ENCODE measurements at places on chromosomes 4 and X.

- no peak for DNase-seq
These were observed 467.0 kb downstream of the PCDH18 start for GRCh38 chr4:137065311-137065710.

- DNase-seq, result no peak
These were observed 111.8 kb downstream of the TRAPPC11 start for GRCh38 chr4:183770906-183771305.

- DNase-seq, result no peak
These were observed 167.0 kb upstream of the RPL34 start for GRCh38 chr4:108453366-108453765.

GRCh38 chrX:36898301-36898700, 109.9 kb upstream of the FAM47C start:
- DNase-seq, result no peak

- DNase-seq, result no peak
These were observed 598.4 kb upstream of the GNPDA2 start for GRCh38 chr4:45324455-45325417.

- no peak for DNase-seq
These were observed 94.9 kb downstream of the HDAC8 start for GRCh38 chrX:72477781-72478181.

GRCh38 chrX:48466696-48467095, 3.4 kb downstream of the SLC38A5 start:
- no peak for DNase-seq

GRCh38 chr4:55989766-55990165, 41.0 kb downstream of the CEP135 start:
- no peak for DNase-seq
